ENCODE measurements at places on chromosomes 12 and 14.

GRCh38 chr14:88181072-88181471, 142.0 kb downstream of the KCNK10 start:
- DNase-seq: no peak

DNA sequence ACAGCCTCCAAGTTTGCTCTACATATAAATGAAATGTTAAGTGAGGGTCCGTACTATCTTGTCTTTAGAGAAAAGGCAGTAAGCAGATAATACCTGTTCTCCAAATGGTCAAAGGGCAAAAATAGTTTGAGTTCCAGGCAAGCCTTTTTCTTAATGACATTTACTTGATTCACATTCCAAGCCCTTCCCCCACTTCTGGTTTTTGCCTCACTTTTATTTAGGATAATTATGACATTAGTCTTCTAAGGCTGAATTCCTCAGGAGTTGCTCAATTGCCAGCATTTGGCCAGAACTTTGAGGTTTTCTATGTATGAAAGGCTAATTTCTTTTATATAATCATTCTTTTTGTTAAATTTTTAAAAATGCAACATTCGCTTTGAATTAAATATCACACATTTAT, 62.5 kb upstream of the DUSP6 start:
- no peak for DNase-seq

DNA sequence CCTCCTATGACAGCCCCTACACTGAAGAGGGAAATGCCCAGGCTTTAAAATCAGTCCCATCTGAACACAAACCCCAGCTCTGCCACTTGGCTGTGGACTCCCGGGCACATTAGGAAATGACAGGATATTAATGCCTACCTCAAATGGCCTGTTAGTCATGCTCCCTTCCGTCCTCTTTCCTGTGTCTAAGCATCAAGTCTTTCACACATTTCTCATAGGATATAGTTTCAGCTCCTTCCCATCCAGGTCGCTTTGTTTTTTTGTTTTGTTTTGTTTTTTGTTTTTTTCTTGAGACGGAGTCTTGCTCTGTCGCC, 16.1 kb downstream of the PLEK2 start:
- DNase-seq: no peak

DNA sequence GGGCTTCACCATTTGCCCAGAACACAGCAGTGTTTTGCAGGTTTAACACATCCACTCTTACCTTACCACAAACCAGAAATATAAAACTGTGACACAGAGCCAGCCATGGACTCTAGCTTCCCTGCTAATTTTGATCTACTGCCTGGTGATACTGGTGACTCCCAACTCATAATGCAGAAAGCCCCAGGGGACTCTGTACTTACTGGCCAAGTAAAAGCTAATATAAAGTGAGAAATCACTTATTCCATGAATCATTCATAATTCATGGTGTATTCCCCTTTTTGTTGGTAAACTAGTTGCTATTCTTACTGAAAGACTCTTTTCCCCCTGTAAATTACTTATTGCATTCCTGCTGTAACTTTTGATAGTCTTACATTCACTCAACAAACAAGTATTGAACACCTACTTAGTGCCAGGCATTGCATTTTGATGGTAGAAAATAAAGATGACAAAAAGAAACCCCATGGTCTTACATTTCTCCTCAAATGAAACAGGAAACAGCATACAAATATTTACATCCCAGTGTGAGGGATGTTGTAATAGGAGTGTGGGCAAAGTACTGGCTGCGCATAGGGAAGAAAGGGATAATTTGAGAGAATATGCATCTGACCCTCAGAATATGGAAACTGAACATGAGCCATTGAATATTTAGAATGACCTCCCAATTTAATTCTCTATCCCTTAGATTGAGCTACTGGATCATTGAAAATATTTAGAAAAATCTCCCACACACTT, 279.6 kb downstream of the PDZRN4 start:
- DNase-seq: no peak

GRCh38 chr12:68287106-68287505, 33.7 kb upstream of the IL22 start:
- DNase-seq: no peak

GRCh38 chr12:104526751-104527150, 70.0 kb downstream of the CHST11 start:
- DNase-seq: no peak
